ENCODE measurements at places on chromosomes 12 and 14.

GRCh38 chr14:70714055-70714550, 72.4 kb downstream of the TTC9 start:
- peak; percentile 26 for DNase-seq

GRCh38 chr12:27334042-27334720, 1.5 kb downstream of the BMAL2 start:
- DNase-seq, result no peak

GRCh38 chr14:100873096-100873482, 30.4 kb downstream of the RTL1 start:
- no peak for DNase-seq

GRCh38 chr12:2958432-2959191, 585 bp upstream of the TEAD4 start:
- DNase-seq, result peak; percentile 17

- no peak for DNase-seq
Observed at GRCh38 chr12:67322580-67322979, 53.4 kb downstream of the CAND1 start.

DNA sequence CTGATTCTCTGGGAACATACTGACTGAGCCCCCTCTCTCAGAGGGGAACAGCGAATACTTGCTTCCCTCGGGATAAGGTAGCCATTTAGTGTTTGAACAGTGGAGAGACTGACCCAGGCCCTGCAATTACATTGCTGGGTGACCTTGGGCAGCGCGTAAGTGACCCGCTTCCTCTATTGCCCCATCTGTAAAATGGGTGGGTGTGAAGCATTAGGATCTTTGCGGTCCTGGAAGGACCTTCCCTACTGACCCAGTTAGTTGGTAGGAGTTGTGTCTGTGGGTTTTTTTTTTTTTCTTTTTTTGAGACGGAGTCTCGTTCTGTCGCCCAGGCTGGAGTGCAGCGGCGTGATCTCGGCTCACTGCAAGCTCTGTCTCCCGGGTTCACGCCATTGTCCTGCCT, 1.2 kb upstream of the KMT5A start:
- no peak for DNase-seq

- no peak for DNase-seq
Observed at GRCh38 chr14:75401361-75401760, 26.5 kb upstream of the JDP2 start.

GRCh38 chr12:25518512-25518911, 34.6 kb downstream of the LMNTD1 start:
- no peak for DNase-seq

- no peak for DNase-seq
Observed at GRCh38 chr14:101202627-101203404, 299.3 kb upstream of the RTL1 start.

- DNase-seq, result no peak
Observed at GRCh38 chr14:96173636-96174475, 30.8 kb upstream of the BDKRB2 start.

DNA sequence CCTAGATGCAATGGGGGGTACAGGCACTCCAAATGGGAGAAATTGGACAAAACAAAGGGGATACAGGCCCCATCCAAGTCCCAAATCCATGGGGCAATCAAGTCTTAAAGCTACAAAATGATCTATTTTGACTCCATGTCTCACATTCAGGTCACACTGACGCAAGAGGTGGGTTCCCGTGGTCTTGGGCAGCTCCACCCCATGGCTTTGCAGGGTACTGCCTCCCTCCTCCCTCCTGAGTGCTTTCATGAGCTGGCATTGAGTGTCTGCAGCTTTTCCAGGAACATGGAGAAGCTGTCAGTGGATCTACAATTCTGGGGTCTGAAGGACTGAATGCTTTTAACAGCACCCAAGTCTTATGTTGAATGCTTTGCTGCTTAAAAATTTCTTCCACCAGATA, 274.5 kb upstream of the LRIG3 start:
- no peak for DNase-seq

DNA sequence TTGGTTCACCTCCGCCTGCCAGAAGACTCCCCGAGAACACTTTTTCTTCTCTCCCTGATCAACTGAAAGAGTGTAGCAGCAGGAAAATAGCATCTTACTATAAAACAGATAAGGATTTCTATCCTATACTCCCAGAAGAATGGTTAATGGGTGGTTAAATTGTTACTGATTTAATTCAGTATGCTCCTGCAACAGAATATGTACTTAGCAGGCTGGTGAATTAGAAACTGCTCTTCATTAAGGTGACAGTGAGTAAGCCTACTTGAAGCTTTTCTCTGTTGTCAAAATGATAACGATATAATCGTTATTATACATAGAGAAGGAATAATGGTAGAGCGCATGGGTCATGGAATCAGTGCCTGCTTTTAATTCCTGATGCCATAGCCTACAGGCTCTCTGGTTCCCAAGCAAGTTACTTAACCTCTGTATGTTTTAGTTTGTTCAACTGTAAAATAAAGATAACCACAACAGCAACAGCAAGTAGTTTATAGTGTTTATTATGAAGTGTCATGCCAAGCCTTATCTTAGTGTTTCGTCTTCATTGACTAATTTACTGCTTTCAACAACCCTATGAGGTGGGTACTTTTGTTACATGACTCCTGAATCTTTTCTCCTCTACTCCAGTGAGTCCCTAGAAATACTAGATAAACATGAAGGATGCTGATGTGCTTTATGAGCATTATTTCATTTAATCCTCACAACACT, 392.6 kb downstream of the CCDC91 start:
- no peak for DNase-seq

DNA sequence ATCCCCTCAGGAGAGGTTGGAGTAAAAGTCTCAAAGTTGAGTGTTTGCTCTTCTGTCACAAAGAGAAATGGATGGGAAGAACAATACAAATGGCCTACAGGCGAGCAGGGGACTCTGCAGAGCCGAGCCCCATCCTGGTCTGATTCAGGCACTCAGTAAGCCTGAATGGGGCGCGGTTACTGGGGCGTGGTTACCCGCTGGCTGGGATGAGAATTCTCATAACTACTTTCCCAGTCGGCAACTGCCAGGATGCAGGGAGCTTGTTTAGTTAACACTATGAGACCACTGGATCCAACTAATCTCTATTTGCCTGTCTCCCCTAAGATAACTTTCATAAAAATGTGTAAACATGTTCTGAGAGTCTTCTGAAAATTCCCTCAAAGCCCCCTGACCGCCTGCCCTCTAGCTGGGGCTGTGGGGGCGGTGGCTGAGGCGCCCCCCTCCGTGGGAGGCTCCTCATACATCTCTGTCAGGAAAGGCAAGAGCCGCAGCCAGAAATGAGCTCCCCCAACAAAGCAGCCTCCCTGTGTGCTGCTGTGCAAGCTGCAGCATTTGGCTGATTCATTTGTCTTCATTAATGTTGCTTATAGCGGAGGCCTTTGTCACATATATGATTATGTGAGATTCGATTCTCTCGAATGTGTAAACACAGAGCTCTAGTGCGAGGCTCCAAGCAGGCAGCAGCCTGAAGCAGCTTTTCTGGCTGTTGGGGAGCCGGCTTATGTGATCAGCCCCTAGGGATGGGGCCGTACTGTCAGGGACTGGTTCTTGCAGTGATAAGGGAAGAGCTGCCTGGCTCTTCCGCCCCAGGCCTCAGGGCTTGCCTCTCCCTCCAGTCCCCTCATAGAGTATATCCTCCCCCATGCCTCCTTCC, 126.1 kb upstream of the ARHGAP5 start:
- DNase-seq, result peak; percentile 83

DNA sequence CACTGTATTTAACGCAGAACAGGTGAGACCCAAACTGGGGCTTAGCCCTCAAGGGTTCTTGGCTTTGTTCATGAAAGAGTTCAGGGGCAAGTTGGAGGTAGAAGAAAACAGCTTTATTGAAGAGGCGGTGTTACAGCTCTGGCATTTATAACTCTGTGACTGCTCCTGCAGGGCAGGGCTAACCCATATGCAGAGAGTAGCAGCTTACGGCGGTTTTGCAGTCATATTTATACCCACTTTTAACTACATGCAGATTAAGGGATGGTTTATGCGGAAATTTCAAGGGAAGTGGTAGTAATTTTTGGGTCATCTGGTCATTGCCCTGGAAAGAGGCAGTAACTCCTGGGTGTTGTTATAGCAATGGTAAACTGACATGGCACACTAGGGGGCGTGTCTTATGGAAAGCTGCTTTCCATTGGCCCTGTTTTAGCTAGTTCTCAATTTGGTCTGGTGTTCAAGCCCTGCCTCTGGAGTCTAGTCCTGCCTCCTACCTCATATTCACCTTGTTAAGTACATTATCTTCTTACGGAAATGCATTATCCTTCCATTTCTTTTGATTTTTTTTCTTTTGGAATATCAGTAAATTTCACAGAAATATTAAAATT, 1.8 kb upstream of the IAPP start:
- no peak for DNase-seq

- DNase-seq, result no peak
Observed at GRCh38 chr12:42679466-42679865, 89.9 kb upstream of the PRICKLE1 start.

DNA sequence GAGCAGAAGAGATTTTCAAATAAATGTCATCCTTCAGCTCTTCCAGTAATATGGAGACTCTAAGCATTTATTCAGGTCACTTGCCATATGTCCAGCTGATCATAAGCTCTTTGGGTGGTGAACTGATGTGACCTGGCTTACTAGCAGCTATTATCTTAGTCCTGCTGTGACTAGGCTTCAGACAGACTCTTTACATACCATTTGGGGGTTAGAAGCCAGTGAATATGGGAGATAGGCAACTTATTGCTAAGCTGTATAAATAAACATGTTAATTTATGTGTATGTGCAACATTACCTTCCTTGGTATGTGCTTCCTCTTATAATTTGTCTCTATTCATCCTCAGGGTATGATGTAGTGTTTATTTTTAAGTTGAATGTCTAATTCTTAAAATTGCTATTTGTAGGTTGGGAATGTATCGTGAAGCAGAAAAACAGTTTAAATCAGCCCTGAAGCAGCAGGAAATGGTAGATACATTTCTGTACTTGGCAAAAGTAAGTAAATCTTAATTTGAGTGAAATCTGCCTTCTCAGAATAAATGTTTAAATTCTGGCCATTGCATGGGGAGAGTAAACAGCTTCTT, 32.4 kb downstream of the TTC8 start:
- DNase-seq, result no peak

DNA sequence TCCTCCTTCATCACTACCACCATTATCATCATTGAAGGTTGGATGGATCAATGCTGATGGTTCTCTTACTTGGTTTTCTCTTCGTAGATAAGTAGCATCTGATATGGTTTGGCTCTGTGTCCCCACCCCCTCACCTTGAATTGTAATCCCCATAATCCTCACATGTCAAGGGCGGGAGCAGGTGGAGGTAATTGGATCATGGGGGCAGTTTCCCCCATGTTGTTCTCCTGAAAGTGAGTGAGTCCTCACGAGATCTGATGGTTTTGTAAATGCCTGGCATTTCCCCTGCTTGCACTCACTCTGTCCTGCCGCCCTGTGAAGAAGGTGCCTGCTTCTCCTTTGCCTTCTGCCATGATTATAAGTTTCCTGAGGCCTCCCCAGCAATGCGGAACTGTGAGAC, 172.4 kb upstream of the PWP1 start:
- DNase-seq, result no peak

- DNase-seq, result no peak
Observed at GRCh38 chr14:88137327-88137726, 132.4 kb downstream of the GPR65 start.
